Right lung (tissue), 10 donors: ENCODE measurements at places on chromosomes 1 and 21.

GRCh38 chr1:188270497-188270896, 1441.7 kb downstream of the PLA2G4A start:
- no peak for DNase-seq

DNA sequence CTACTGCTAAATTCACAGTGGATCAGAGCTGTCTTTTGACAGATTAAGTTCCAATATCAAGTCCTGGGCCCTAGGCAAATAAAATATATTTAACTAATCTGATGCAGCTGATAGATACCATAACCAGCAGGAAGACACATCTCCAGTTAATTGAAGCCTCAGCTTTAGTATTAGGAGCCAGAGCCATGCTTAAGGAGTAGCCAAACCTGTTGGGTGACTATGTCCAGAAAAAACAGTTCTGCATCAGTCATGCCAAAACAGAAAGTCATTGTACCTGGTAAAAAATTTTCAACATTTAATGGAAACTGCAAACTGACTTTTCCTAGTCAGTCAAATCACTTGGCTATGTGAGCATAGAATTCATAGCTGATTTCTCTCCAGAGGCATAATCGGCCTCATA, 200.5 kb upstream of the RUNX1 start:
- no peak for DNase-seq

- no peak for DNase-seq
Measured at GRCh38 chr21:18498431-18498830, 94.8 kb upstream of the TMPRSS15 start.

- no peak for DNase-seq
Measured at GRCh38 chr1:18778437-18778836, 81.0 kb downstream of the TAS1R2 start.

- peak; percentile 80 for DNase-seq
Measured at GRCh38 chr1:41891199-41891896, 27.4 kb downstream of the HIVEP3 start.

DNA sequence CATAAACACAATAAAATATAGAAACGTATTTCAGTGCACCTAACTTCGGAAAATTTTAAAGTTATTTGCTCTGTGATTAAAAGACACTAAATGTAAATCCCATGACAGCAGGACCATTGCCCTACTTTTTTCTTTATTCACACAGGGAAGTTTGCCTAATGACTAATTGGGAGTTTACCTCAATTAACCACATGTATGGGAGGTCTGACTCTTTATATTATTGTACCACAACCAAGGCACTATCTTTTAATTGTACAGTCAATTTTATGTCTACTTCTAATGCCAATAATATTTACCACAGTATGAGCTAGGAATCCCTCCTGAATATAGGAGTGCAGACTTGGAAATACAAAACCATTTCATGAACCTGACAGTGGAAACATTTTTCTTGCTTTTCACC, 360.8 kb upstream of the NEGR1 start:
- DNase-seq = no peak

- DNase-seq = no peak
Measured at GRCh38 chr21:22575165-22575584, 1577.0 kb downstream of the NCAM2 start.

- no peak for DNase-seq
Measured at GRCh38 chr1:87958716-87959115, 630.0 kb downstream of the LMO4 start.

DNA sequence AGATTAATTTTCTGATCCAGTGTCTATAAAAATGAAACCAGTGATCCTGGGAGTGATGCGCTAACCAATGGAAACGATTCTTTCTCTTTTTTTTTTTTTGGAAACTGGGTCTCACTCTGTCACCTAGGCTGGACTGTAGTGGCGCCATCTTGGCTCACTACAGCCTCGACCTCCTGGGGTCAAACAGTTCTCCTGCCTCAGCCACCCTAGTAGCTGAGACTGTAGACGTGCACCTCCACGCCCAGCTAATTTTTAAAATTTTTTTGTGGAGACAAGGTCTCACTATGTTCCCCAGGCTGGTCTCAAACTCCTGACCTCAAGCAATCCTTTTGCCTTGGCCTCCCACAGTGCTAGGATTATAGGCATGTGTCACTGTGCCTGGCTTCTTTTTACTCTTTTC, 3.4 kb upstream of the RCC2 start:
- no peak for DNase-seq

DNA sequence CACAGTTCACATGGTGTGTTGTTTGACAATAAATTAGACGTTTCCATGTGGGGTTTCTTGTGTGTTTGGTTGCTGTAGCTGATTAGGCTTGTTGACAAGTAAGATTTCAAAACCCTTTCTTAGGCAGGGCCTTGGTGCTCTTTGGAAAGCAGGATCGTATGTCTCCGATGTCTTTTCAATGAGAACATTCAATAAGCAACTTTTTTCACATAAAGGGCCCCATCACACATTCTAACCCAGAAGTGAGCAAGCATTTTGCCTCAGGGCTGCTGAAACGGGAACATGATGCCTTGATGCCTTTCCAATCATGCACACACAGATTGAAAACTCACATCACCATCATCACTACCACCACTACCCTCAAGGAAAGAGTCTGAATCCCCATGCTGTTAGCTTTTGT, 33.1 kb downstream of the LPAR3 start:
- no peak for DNase-seq

GRCh38 chr1:243315455-243315854, 59.6 kb downstream of the SDCCAG8 start:
- no peak for DNase-seq

DNA sequence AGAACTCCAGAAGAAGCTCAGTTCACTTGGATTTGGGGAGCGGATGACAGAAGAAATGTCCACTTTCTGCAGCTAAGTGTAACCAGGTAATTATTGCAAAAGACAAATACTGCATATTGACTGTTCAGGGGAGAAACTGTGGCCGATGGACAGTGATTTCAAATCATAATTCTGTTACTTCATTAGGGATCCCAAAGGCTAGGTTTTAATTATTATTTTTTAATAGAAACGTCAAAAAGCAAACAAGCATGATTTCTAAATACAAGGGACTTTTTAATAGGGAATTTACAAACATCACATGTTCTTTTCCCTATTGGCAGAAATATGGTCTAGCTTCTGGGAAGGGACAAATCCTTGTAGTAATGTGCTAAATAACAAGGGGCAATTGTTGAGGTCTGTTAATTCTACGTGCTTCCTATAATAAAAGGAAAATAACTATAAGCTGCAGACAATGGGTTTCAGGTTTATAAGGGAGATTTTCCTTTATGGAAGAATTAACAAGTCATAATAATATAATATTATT, 15.5 kb downstream of the DIPK1A start:
- no peak for DNase-seq

DNA sequence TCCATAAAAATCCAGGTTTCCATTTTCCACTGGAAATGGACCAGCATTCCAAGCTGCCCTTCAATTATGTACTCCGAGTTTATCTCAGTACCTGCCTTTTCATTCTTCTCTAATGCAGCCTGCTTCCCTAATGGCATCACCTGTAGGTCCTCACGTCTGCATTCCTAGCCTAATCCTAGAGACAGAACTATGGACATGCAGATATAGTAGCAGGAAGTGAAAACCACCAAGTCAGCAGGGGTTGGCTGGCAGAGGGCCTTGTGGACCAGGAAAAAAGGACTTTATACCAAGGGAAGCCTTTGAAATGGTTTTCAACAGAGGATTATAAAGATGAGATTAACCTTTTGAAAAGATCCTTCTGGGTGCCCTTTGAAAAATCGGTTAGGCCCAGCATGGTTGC, 135.7 kb upstream of the L1TD1 start:
- DNase-seq = no peak

GRCh38 chr1:152537496-152537895, 23.2 kb downstream of the CRCT1 start:
- no peak for DNase-seq

DNA sequence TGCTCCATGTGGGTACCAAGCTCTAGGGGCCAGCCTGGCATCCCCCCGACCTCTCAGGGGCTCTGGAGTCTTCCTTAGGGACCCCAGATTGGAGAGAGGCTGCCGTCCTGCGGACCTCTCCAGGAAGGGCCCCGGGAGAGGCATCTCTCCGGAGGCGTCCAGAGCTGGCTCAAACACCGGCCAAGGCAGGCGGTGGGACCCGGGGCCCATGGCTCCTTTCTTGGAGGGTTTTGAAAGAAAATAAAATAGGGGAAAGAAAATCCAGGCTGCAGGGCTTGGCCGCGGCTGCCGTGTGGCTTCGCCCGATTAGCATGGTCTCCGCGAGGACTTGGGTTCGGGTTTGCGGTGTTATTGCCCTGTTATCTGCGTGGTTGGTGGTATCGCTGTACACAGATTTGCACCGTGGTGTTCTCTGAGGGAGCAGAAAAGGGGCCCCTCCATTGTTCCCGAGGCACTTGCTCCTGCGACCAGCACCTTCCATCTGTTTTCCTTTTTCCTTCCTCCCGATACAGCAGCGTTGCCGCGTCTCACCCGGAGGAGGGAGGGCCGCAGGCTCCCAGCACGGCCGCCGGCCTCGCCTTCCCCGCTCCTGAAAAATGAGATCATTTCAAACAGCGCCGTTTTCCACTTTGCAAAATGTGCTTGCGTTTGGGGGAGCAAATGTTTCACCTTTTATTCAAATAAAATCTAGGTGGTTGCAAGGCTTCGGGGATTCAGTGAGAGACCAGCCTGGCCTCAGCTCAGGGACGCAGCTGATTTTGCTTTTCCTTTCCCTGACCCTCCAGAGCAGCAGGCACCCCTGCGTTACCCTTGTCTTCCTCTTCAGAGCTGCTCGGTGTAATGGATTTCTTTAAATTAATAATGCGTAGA, 86.3 kb downstream of the PRDM16 start:
- DNase-seq = no peak

DNA sequence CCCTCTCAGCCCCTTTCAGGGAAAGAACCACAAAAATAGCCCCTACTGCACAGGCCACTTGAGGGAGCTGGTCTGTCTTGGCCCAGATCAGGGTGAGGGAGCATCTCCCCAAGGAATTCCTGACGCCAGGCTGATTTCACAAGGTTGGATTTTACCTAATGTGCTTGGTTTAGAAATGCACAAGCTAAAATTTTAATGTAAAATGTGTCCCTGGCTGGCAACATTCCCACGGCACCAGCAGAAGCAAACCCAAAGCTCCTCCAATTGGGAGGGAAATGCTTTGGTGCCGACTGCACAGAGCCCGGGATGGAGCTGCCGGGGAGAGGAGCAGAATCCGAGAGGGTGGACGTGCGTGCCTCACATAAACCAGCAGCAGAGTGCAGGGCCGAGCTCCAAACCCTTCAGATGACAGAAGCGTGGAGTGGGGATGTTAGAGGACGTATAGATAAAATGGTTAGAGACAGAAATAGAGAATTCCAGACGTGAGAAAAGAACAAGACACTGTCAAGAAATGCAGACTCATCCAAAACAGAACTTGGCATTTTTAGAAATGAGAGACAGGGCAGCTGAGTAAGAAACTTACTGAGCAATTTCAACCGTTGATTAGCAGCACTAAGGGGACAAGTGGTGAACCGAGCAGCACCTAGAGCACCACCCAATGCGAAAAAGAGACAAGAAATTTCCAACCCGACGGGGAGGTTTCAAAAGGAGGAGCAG, 41.6 kb upstream of the TMEM52 start:
- no peak for DNase-seq

- no peak for DNase-seq
Measured at GRCh38 chr1:158458263-158458662, 3.4 kb upstream of the OR10K1 start.

DNA sequence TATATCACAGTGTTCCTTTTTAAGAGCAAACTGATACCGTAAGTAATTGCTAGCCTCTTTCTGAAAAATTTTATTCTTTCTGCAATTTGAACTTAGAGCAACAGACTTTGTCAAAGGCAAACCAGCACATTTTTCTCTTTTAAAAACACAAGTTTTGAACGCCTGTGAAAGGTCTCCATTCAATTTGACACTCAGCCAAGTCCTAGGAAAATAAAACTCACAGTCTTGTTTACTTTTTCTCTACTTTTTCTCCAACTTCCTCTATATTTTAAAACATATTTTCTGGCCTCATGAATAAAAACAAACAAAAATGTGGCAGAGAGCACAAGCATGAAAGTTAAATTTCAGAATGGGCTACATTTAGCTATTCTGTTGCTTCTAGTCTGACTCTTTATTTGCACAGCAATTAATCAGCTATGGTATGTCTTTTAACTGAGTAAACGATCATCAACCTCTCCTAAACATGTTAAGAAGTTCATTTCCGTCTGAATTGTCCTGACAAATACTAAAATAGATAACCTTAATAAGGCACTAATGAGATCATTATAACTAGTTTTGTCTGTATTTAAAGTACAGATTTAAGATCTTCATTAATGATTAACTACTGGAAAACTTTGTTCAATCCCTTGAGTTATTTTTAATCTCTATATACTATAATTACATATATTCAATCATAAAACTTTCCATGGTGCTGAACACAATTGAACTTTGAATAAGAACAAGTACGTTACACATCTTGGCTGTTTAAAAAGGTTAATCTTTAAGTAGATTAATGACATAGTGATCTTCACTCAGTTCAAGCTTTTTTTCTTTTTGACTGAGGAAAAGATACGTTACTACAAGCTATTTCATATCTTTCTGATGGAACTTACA, 550.6 kb downstream of the PTBP2 start:
- DNase-seq = no peak

- no peak for DNase-seq
Measured at GRCh38 chr1:39392851-39393573, 98.4 kb upstream of the BMP8A start.

DNA sequence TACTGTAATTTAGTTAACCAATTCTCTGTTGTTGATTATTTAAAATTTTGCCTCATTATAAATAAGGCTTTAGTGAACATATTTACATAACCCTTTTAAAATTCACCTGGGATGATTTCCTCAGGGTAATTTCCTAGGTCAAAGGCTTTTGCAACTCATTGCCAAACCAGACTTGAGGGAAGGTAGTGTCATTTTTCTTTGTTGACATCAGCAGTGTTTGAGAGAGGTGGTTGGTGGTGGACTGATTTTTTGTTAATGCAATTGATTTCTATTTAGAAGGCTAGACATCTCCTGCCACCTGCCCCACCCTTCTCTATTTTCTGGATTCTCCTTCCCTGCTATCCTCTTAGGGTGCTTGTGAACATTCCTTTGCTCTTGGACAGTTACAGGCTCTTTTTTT, 116.8 kb downstream of the HHAT start:
- DNase-seq = no peak

- no peak for DNase-seq
Measured at GRCh38 chr1:35708441-35708921, 10.2 kb downstream of the C1orf216 start.

GRCh38 chr1:171188388-171189266, 3.5 kb downstream of the FMO2 start:
- DNase-seq = peak; percentile 70

- peak; percentile 48 for DNase-seq
Measured at GRCh38 chr1:19676438-19676922, 11.8 kb downstream of the HTR6 start.

GRCh38 chr1:58782178-58783089, 1.4 kb downstream of the JUN start:
- DNase-seq = peak; percentile 41

GRCh38 chr1:66271216-66271903, 262.6 kb upstream of the SGIP1 start:
- DNase-seq = peak; percentile 94
